SK-N-SH (cell line): ENCODE measurements at places on chromosomes 16 and 17. TPM values are rescaled to one million over a fixed set of nuclear protein-coding genes. Genes with fewer than 3 reads are reported as not detected.

Gene SLC46A1
- polyA plus RNA-seq, result 4.2 and 4.3 TPM in 2 replicates

DNA sequence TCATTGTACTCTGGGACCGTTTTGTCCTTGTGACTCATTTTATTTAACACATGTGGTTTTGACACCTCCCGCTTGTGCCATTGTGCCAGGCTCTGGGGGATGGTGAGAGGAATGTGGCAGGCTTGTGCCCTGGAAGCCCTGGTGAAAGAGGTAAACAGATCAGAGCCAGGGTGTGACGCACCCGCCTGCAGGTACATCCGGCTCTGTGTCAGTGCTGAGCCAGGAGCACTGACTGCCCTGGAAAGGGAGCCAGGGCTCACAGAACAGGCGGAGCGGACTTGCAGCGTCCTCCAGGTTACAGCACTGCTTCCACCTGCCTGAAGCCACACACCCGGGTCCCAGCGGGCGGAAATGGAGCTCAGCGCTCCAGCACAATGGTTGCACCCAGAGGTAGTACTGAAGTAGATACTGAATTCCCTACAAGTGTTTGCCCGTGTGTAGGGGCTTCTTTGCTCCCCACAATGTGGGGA is 30.6 kb downstream of the CDRT15 start:
- no peaks in the 10 kb centered on the region for H3K4me1 ChIP-seq
- H3K27me3 ChIP-seq, result no peaks in the 10 kb centered on the region
- no peak overlapping the region for H3K4me3 ChIP-seq
- H3K36me3 ChIP-seq, result no peaks in the 10 kb centered on the region
- no peak for DNase-seq

GRCh38 chr17:419073-419735 is 66.6 kb upstream of the RPH3AL start:
- H3K27me3 ChIP-seq, result no peaks in the 10 kb centered on the region
- H3K4me1 ChIP-seq, result no peaks in the 10 kb centered on the region
- H3K27ac ChIP-seq, result no peak overlapping the region
- H3K36me3 ChIP-seq, result no peaks in the 10 kb centered on the region

Gene TBC1D3G
- polyA plus RNA-seq, result not detected in 2 replicates

Gene TNFSF13
- polyA plus RNA-seq, result 1.0 and 2.1 TPM in 2 replicates

DNA sequence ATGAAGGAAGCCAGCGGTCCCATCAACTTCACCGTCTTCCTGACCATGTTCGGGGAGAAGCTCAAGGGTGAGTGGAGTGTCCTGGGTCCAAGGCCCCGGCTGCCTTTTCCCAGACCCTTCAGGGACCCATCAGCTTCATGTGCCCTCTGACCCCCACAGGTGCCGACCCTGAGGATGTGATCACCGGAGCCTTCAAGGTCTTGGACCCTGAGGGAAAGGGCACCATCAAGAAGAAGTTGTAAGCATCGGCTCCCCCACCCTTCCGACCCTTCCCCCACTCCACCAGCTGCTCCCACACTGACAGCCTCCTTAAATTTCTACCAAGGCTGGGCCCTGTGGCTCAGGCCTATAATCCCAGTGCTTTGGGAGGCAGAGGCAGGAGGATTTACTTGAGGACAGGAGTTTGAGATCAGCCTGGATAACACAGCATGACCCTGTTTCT is 1.9 kb downstream of the MYL11 start:
- H3K27ac ChIP-seq, result no peak overlapping the region
- no peak for DNase-seq
- peaks cover 6% of the 10 kb centered on the region for H3K36me3 ChIP-seq
- no peaks in the 10 kb centered on the region for H3K27me3 ChIP-seq

GRCh38 chr17:32114536-32114935 is 27.8 kb upstream of the RHOT1 start:
- no peak overlapping the region for H3K4me3 ChIP-seq
- no peaks in the 10 kb centered on the region for H3K36me3 ChIP-seq
- no peaks in the 10 kb centered on the region; the same call in 1 of the 2 replicates for H3K27me3 ChIP-seq
- H3K27ac ChIP-seq, result no peak overlapping the region
- no peak for DNase-seq

Gene CLEC3A
- polyA plus RNA-seq, result 0.03 TPM in 1 of 2 replicates, not detected in the other

- no peak for DNase-seq
- H3K4me1 ChIP-seq, result no peaks in the 10 kb centered on the region
- H3K27ac ChIP-seq, result no peak within 1 kb of the TSS
- H3K4me3 ChIP-seq, result peak within 1 kb of the TSS; percentile 15; the same call in 1 of the 2 replicates
Observed at GRCh38 chr16:71526111-71526631, at the start of gene CHST4. TSS of gene CHST4 (plus strand) at chr16:71526426. CDS start at chr16:71536678, 10,252 bp downstream.

GRCh38 chr17:7001318-7001961 is 5.6 kb downstream of the ALOX12 start:
- H3K4me3 ChIP-seq, result no peak overlapping the region
- H3K4me1 ChIP-seq, result peaks cover 3% of the 10 kb centered on the region; the same call in 1 of the 2 replicates
- no peak overlapping the region for H3K27ac ChIP-seq
- H3K36me3 ChIP-seq, result peaks cover 21% of the 10 kb centered on the region
- no peaks in the 10 kb centered on the region for H3K27me3 ChIP-seq

Gene PPY
- not detected in 2 replicates for polyA plus RNA-seq

Gene HAPSTR1
- 7.0 and 8.6 TPM in 2 replicates for polyA plus RNA-seq

Gene CCL7
- polyA plus RNA-seq, result 0.50 and 0.72 TPM in 2 replicates

Gene C17orf78
- not detected in 2 replicates for polyA plus RNA-seq

Gene NOXO1
- 0.19 and 0.21 TPM in 2 replicates for polyA plus RNA-seq

Gene ARHGDIG
- polyA plus RNA-seq, result 4.8 and 4.9 TPM in 2 replicates

DNA sequence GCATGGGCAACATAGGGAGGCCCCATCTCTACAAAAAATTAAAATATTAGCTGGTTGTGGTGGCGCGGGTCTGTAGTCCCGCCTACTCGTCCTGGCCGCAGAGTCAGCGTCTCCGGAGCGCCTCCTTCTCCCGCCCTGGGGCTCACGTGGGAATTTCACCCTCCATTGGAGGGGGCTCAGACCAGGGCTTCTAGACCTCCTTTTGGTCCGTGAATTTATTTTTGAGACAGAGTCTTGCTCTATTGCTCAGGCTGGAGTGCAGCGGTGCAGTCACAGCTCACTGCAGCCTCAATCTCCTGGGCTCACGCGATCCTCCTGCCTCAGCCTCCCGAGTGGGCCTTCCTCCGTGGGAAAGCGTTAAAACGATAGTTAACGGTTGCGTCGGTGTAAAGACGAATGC is 394 bp upstream of the NME4 start:
- no peaks in the 10 kb centered on the region for H3K27me3 ChIP-seq
- H3K27ac ChIP-seq, result peak overlapping the region; percentile 81
- H3K4me1 ChIP-seq, result peaks cover 16% of the 10 kb centered on the region; the same call in 1 of the 2 replicates
- no peaks in the 10 kb centered on the region for H3K36me3 ChIP-seq
- peak overlapping the region; percentile 68 for H3K4me3 ChIP-seq
- DNase-seq, result peak; percentile 83

DNA sequence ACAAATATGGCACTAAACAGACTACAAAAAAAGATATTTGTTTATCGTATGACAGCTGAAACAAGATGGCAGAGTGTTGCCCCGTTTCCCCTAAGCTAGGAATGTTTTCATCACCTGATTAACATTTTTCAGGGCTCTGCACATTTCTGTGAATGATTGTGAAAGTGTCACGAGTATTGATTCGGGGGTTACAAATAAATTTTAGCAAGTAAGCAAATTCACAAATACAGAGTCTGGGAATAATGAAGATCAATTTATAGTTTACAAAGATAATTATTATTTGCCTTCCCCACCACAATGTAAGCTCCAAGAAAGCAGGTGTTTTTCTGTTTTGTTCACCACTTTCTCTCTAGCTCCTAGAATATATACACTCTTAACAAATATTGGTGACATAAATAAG is 361.2 kb upstream of the ERCC4 start:
- no peak overlapping the region for H3K4me3 ChIP-seq
- H3K4me1 ChIP-seq, result no peaks in the 10 kb centered on the region
- H3K27ac ChIP-seq, result no peak overlapping the region
- no peaks in the 10 kb centered on the region for H3K27me3 ChIP-seq

DNA sequence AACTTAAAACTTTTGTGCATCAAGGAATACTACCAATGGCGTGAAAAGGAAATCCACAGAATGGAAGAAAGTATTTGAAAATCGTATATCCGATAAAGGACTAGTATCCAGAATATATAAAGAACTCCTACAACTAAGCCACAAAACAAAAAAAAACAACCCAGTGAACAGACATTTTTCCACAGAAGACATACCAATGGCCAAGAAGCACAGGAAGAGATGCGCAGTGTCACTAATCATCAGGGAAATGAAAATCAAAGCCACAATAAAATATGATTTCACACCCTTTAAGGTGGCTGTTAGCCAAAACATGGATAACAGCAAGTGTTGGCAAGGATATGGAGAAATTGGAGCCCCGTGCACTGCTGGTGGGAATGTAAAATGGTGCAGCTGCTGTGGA is 203.3 kb downstream of the SEC14L1 start:
- DNase-seq, result no peak
- H3K4me1 ChIP-seq, result no peaks in the 10 kb centered on the region
- no peak overlapping the region for H3K4me3 ChIP-seq
- no peak overlapping the region for H3K27ac ChIP-seq
- peaks cover 5% of the 10 kb centered on the region for H3K36me3 ChIP-seq

Gene HMOX2
- polyA plus RNA-seq, result 65.1 and 75.5 TPM in 2 replicates

DNA sequence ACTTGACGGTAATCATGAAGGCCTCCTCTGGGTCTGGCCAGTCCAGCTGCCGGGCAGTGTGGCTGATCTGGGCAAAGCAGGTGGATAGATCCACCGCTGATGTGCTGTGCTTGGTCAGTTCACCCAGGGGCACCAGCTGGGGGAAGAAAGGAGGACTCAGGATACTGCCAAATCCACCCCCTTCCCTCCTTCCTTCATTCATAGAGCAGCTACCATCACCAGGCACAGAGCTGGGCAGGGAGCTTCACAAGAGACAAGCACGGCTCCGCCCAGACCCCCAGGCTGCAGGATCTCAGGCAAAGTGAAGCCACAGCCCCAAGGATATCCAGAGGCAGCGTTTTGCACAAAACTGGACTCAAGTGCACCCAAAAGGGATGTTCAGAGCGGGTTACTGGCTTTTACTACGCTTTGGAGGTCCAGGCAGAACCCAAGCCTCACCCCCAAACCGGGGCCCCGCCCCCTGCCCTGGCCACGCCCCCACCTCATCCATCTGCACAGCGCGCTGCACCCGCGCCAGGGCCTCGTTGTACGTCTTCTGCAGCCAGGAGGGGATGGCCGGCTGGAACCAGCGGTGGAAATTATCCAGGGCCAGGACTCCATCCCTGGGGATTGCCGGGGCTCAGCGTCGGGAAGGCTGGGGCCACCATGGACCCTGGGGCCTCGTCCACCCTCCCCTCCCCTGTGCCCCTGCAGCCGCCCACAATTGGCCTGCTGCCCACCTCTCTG is 9.1 kb downstream of the UNC13D start:
- H3K4me3 ChIP-seq, result no peak overlapping the region
- no peaks in the 10 kb centered on the region for H3K36me3 ChIP-seq
- peak; percentile 84 for DNase-seq
- H3K27me3 ChIP-seq, result no peaks in the 10 kb centered on the region
- H3K4me1 ChIP-seq, result no peaks in the 10 kb centered on the region

DNA sequence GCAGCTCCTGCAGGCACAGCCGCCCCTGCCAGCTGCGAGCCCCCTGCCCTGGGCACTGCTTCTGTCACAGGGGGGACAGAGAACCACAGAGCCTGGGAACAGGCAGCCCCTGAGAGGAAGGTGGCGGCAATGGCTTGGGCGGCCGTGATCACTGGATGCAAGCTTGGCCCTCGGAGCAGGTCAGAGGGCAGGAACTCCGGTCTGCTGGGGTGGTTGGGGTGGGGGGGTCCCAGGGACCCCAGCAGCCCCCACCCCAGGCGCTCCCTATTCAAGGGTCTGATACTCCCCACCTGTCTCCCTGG is 1.9 kb upstream of the CYBA start:
- no peak overlapping the region for H3K4me3 ChIP-seq
- H3K27me3 ChIP-seq, result no peaks in the 10 kb centered on the region
- H3K36me3 ChIP-seq, result peaks cover 8% of the 10 kb centered on the region; the same call in 1 of the 2 replicates
- H3K27ac ChIP-seq, result no peak overlapping the region
- DNase-seq, result no peak

DNA sequence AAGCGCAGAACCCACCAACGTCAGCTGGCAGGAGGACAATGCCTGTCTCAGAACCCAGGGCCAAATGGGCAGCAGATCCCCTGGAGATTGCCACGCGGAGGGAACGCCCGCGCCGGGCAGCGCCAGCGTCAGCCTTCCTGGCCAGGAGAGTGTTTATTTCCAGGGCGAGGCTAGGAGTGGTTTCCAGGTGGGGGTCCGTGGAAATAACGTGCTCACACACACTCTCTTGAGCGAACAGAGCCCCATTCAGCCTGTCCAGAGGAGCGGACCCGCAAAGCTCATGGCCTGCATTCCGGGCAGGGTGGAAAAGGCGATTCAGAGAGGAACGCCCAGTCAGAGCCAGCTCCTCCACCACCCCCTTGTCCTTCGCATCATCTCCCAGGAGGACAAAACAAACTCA is 40.3 kb downstream of the SDK2 start:
- H3K36me3 ChIP-seq, result no peaks in the 10 kb centered on the region
- H3K27ac ChIP-seq, result no peak overlapping the region
- no peaks in the 10 kb centered on the region for H3K27me3 ChIP-seq
- no peaks in the 10 kb centered on the region for H3K4me1 ChIP-seq
- DNase-seq, result no peak
- no peak overlapping the region for H3K4me3 ChIP-seq

- H3K4me1 ChIP-seq, result peaks cover 26% of the 10 kb centered on the region
- H3K27ac ChIP-seq, result peak overlapping the region; percentile 87
- no peak overlapping the region for H3K4me3 ChIP-seq
- no peak for DNase-seq
- no peaks in the 10 kb centered on the region for H3K27me3 ChIP-seq
- H3K36me3 ChIP-seq, result peaks cover 21% of the 10 kb centered on the region; the same call in 1 of the 2 replicates
Observed at GRCh38 chr17:80892019-80892855, 99.4 kb upstream of the CHMP6 start.

Gene CCL16
- not detected in 2 replicates for polyA plus RNA-seq

Gene ABAT
- 4.7 and 7.3 TPM in 2 replicates for polyA plus RNA-seq

- H3K4me1 ChIP-seq, result no peaks in the 10 kb centered on the region
- H3K4me3 ChIP-seq, result no peak overlapping the region
- H3K27me3 ChIP-seq, result no peaks in the 10 kb centered on the region
- H3K27ac ChIP-seq, result no peak overlapping the region
- DNase-seq, result no peak
Observed at GRCh38 chr17:5509482-5509881, 23.1 kb downstream of the MIS12 start.

Gene LAT
- 8.0 and 8.6 TPM in 2 replicates for polyA plus RNA-seq

DNA sequence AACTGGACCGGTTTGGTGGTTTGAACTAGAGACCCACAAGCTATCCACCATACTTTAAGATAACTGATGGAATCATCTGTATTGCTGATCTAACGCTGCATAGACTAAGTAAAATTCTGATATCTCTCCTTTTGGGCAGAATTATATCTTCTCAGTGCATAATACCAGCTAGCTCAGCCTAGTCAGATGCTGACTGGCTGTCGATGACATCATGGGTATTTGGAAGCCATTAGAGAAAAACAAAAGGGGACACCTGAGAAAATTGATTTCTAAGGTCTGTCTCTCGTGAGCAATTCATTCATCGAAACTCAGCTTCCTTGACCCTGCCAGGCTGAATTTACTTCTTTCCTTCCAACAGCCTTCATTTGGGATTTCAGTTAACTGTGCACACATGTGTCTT is 263.0 kb upstream of the CCL2 start:
- DNase-seq, result no peak

Gene CACNG1
- polyA plus RNA-seq, result not detected in 2 replicates

Gene TBC1D26
- not detected in 2 replicates for polyA plus RNA-seq

Gene DBNDD1
- 23.5 and 27.9 TPM in 2 replicates for polyA plus RNA-seq
